ENCODE measurements at places on chromosomes 12 and 14.

DNA sequence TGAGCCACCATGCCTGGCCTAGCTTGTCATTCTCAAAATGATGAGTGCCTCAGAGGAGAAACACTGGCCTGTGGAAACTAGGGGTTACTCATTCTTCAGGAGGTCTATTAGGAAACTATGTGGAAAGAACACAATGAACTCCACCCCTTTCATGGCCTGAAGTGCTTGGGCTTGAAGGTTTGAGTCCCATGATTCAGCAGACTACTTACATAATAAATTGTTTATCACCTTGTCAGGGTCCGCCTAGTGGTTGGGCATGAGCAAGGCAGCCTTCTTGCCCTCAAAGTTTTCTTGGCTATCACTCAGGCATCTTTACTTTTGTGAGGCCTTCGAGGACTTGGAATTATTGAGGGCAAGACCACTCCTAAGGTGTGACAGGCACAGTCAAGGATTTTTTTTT, 251.2 kb downstream of the ACSS3 start:
- no peak for DNase-seq

DNA sequence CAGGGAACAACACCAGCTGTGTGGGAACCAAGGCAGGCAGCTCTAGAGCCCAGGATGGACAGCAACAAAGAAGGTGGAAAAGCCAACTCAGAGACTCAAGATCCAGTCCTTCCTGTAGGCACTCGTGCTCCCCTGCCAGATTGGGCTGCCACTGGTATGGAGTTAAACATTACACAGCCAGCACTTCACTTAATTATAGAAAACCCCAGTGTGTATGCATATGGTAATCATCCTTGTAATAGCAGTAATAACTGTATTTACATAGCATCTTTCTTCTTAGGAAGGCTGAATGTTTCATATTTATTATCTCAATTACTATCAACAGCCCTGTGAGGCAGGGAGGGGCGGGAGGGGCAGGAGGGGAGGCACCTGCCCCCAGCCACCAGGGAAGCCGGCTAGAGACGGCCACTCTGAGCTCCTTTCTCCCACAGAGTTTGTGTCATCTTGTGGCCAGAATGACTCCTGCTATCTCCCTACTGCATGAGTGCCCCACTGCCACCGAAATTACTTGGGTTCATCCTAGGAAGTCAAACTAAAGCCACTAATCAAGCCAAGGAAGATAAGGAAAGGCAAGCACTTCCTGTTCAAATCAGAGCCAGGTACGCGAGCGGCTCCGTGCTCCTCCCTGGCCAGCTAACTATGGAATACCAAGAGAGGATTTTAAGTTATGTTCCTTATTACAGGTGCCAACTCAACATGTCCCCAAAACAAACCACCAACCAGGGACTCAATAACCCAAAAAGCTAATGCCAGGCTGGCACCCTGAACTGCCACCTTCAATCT, 15.7 kb upstream of the RAB35 start:
- no peak for DNase-seq

- DNase-seq = no peak
Observed at GRCh38 chr12:116613256-116613655, 54.1 kb downstream of the MAP1LC3B2 start.

DNA sequence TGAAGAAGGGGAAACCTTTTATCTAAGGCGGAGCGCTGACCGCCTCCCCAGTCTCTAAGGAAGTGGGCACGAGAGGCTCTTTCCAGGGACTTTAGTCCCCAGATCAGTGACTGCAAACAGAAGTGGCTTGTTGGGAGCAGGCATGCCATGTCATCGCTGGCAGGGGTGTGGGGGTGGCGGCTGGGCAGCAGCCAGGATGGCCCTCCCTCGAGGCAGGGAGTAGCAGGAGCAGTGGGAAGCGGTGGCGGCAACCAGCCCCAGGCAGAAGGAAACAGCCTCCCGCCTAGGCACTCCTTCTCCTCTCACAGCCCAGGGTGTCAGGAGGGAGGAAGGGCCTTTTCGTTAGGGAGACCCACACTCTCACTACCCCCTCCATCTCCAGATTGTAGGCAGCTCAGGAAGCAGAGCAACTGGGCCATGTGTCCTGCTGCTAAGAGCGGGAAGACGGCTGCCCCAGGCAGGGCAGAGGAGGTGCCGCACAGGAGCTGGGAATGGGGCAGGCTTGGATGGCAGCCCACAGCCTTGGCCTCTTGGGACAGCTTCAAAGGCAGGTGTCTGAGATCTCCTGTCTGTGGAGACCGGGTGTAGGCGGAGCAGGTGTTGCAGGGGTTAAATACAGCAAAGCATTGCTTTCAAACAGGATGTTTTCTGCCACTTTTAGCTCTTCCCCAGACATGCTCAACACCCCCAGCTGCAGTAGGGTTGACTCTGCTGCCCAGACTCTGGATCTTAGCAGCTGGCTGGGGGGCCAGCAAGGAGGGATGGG, 21.8 kb downstream of the VDR start:
- DNase-seq = no peak

DNA sequence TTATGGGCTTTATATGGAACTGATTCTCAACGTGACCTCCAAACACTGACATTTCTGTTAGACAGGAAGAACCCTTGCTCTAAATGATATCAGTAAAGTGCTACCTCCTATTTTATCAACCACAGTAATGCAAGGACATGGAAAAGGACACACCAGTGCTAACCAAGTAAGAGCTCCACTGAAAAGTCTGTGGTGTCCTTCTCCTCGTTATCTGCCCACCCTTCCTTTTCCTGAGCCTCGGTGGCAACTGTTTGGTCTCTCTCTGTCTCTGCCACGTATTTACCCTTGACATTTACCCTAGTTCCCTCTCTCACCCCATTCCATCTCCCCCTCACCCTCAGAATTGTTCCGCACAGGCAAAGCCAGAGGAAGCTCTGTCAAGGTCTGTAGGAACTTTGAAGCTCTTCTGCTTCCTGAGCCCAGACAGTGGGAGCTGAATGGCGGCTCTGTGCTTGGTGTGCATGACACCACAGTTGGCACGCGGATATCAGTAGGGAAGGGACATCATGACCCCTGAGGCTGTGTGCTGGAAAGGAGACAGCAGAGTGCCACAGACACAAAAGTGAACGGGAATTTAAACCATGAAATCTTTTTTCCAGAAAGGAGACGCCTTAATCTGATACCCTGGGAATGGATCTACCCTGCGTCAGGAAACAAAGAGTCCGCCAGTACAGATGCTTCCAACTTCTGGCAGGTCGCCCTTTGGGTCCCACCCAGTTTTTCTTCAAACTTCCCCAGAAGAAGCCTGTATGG, 50.8 kb downstream of the NTN4 start:
- DNase-seq = peak; percentile 54

All from putamen (tissue), 1 donor.